ENCODE measurements at places on chromosomes 11 and 22. TPM values are rescaled to one million over a fixed set of nuclear protein-coding genes. Genes with fewer than 3 reads are reported as not detected.

Gene BLID
- 3.4 TPM for total RNA-seq

Gene RPS13
- total RNA-seq: 2,217 TPM

Gene UPK3A
- not detected for total RNA-seq

Gene NOX4
- 0.24 TPM for total RNA-seq

Gene MMP10
- 0.24 TPM for total RNA-seq

- no peak for DNase-seq
Observed at GRCh38 chr11:34583818-34584217, 37.1 kb upstream of the EHF start.

GRCh38 chr11:18016789-18017188 lies 3.9 kb upstream of the SERGEF start:
- no peak for DNase-seq

GRCh38 chr22:29854432-29854831 lies 16.4 kb upstream of the ASCC2 start:
- no peak for DNase-seq

GRCh38 chr11:95531116-95531515 lies 258.5 kb downstream of the FAM76B start:
- no peak for DNase-seq

DNA sequence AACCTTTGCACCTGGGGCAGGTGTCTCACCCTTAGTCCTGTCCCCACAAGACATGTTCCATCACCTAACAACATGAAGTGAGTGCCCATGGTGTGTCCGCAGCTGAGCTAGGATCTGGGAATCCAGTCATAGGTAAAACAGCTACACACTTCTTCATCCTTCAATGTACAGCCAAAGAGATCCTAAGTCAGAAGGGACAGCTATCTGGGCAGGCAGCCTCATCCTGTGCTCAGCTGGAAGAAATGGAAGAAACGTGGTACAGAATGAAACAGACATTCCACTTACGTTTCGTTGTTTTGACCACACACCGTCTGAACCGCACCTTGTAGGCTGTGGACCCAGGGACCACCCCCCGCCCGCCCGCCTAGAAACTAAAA lies 30.8 kb downstream of the PDGFB start:
- DNase-seq: no peak

DNA sequence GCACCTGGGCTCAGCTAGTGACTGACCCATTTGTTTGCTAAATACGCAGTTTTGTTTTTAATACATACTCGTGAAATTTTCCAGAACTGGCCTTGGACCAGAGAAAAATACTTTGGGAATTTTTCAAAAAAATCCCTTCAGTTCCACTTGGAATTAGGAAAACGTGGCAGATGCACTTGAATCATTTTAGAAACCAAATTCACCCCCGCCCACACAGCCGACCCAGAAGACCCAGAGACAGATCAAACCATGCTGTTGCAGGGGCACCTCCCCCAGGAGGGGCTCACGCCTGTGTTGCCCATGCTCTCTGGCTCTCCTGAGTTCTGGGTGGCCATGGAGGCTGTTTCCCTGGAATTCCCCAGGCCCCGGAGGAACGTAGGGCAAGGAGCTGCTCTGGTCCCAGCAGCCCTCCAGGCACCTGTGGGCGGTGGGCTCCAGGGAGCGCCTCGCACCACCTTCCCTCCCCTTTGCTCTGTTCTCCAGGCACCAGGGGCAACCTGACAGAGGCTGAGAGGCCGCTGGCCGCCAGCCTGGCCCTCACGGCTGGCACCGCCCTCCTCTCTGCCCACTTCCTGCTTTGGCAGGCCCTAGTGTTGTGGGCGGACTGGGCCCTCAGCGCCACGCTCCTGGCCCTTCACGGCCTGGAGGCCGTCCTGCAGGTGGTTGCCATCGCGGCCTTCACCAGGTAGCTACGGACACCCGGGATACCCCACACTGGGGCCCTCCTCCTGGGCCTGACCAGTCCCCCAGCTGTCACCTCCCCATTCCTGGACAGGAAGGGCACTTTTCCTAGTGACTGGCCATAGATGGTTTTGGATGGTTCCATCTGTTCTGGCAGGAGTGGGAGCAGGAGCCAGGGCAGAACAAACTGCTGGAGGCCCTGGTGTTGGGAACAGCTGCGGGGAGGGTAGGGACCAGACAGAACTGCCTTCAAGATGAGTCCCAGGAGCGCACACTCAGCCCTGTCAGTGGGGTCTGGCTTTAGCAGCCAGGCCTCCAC lies 3.3 kb upstream of the EPS8L2 start:
- no peak for DNase-seq

GRCh38 chr11:31820438-31820818 lies 9.3 kb upstream of the PAX6 start:
- DNase-seq: no peak

- DNase-seq: peak; percentile 7
Observed at GRCh38 chr22:40855071-40855978, 1.1 kb downstream of the ST13 start.

All from RPMI7951 (cell line).